Erythroblast (primary cell): ENCODE measurements at places on chromosomes 13 and 19.
A peak's percentile ranks its signal among the peaks of the same experiment; 100 is the strongest.

DNA sequence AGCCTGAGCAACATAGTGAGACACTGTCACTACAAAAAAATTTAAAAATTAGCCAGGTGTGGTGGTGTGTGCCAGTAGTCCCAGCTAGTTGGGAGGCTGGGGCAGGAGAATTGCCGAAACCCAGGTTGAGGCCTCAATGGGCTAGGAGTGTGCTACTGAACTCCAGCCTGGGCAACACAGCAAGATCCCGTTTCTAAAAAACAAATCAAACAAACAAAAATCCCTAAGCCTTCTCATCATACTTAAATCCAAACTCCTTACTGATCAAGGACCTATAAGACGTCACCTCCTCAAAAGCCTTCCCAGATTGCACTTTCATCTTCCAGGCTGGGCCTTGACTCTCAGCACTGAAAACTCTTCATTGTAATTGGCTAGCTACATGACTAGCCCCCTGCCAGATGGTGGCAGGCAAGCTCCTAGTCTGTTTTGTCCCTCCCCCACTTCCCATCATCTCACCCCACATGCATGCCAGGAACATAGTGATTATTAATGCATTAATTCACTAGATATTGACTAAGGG, 17.5 kb upstream of the NANOS3 start:
- no peak for DNase-seq

DNA sequence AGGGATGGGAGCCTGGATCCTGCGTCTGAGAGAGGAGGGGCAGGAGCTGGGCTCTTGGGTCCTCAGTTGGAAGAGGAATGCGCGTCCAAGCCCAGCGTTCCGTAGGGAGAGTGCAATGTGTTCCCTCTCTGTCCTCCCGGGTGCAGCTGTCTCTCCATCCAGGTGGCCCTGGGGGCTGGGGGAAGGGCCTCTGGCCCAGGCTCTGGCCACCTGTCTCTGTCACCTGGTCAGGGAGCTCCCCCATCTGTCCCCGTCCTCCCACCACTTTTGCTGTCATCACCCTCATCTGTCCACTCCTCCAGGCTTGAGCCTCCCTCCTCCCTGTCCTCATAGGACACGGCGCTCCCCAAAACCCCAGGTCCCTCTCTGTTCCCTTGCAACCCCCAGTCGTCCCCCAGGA, 3.7 kb upstream of the SBK2 start:
- no peak for DNase-seq

- no peak for DNase-seq
Observed at GRCh38 chr19:19226663-19227062, 14.9 kb downstream of the NCAN start.

DNA sequence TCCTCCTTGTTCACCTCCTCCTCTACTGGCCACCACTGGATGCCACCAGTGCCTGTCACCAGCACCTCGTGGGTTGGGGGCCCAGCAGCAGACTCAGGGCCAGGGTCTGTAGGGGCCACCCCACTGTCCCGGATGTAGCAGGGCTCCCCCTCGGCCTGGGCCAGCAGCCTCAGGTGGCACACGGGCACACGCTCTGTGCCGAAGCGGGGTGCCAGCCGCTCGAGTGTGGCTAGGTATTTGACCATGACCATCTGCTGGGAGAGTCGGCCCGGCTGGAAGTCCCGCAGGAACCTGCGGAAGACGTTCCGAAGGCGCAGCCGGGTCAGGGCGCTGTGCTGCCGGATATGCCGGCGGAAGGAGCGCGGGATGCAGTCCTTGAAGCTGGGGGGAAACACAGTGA, 14.9 kb downstream of the TYK2 start:
- no peak for DNase-seq

GRCh38 chr13:30253830-30254229, 53.5 kb downstream of the KATNAL1 start:
- DNase-seq = no peak

DNA sequence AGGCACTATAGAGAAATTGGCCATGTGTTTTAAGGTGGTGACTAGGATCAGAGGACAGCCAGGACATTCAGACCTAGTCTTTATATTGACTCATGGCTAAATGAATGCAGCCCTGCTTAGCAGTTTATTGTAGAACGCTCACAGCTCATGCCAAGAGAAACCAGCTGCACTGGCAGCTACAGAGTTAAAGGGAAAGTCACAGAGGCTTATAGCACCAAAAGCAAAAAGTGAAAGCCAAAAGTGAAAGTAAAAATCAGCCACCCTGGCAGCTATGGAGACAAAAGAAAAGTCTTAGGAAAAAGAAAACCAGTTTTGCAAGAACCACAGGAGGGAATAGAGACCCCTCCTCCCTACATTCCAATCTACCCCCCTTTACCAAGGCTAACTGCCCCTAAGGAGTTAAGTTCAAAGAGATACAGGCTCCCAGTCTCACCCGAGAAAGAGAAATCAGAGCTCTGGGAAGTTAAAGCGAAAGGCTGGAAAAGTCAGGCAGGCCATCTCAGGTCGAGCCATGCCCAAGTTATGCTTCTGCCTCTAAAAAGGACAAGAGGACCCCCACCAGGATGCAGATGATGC, 99.0 kb downstream of the ZNF429 start:
- peak; percentile 3 for DNase-seq

DNA sequence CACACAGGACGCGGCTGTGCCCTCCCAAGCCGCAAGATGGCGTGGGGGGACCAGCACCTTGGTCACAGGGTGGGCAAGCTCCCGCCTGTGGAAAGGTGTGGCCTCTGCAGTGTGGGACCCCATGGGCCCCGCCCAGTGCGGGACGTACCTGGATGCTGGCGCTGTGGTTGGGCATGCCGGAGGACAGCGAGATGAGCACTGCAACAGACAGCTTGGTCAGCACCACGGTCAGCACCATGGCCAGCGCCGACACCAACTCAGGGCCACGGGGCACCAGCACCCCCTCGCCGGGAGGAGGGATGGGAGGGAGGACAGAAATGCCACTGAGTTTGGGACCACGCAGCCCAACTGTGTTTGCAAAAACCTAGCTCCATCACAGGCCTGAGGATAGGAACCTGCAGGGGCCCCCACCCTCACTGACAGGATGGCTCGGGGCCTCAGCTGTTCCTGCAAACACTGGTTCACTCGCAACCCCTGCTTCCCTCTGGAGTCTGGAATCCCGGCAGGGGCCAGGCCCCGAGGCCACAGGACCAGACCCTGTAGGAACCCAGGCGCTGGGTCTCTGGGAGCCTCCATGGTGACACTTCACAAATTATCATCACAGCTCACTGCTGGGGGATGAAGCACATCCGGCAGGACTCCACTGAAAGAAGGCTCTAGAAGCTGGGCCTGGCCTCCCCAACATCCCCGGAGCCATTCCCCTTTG, 27.1 kb downstream of the IZUMO4 start:
- no peak for DNase-seq

DNA sequence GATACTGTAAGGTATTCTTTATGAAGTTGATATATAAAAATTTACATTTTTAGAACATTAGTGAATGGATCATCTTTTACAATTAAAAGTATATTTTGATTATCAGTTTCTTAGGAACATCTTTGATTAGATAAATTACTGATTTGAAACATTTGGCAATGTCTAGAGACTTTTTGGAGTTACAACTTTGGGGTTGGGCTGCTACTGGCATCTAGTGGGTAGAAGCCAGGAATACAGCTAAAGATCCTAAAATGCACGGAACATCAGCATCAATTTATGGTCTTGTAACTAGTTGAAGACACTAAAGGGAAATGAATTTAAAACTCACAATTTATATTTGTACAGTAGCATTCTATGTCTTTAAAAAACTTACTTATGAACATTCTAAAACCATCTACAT, 19.9 kb downstream of the POMP start:
- no peak for DNase-seq

- no peak for DNase-seq
Observed at GRCh38 chr19:45404557-45405434, at the start of gene PPP1R13L. Gene PPP1R13L, minus strand, starts transcription at chr19:45405069. Its CDS starts 6,751 bp downstream, at chr19:45398318.

- DNase-seq = no peak
Observed at GRCh38 chr19:19650331-19650730, 6.9 kb upstream of the GMIP start.

DNA sequence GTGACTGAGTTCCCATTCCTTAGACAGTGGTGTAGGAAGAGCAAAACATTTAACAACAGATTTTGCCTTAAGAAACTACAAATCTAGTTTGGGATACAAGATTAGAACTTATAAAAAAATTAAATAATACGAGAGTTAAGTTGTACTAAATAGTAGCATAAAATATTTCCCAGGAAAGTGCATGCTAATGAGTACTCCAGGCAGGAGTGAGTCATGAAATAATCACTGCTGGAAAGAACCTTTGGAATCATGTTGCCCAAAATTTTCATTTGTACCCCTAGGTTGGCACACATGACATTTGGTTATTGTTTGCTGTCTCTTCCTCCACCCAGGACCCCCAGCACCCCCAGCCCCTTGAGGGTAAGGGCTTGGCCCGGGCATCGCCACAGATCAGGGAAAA, 26.3 kb upstream of the KL start:
- DNase-seq = no peak

- DNase-seq = no peak
Observed at GRCh38 chr19:38267761-38268483, 3.5 kb downstream of the SPINT2 start.

DNA sequence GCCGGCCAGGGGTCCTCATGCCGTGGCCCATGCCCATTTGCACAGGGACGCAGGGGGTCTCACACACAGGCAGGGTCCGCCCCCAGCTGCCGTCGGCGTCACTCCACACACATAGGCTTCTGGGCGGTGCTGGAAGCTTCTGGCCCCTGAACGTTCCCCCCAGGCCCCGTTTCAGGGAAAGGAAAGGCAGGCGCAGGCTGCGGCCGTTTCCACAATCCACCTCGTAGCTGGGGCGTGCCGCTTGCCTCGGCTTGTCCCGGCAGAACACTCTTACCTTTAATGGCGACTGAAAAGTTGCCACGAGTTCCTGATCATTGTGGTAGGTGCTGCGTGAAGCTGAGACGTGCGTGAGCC, 53.4 kb downstream of the MCF2L start:
- DNase-seq = no peak

DNA sequence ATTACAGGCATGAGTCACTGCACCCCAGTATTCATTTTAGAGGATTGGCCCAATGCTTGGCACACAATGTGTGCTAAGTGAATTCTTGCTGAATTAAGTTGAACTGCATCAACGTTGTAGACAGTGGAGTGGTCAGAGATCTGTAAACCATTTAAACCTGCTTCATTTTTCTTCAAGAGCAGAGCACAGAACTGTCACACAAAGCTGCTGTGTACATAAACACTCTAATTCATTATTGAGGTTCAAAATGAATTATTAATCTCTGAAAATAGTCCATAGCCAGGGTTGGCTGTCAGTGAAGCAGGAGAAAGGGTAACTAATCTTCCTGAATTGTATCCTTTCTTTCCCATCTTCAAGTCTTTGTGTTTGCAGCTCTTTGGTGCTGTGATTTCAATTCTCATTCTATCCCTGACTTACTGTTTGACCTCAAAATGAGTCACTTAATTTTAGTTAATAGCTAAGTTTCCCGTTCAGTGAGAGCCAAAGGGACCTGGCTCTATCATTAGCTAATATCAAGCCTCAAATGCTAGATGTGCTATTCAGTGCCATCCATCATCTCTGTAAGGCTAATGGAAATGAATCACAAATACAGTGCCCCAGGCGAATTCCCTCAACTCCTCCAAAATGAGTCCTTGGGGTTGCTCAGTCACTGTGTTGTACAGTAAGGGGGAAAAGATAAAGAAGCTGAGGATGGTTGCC, 77.0 kb upstream of the TSC22D1 start:
- DNase-seq = no peak

DNA sequence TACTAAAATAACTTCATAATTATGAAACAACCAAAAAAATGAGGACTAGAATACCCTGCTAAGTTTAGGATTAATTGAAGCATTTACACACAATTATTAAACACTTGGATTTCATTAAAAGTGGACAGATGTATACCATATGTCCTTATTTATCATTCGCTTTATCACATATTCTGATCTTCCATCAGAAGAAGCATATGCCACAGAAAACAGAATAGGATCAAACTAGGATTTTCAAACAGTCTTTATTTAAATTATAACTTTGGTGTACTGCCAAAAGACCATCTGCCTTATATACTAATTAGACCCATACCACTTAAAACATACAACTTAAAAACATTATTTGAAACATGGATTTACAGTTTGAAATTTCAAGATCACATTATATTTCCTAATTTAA, 727.1 kb upstream of the KLHL1 start:
- no peak for DNase-seq

DNA sequence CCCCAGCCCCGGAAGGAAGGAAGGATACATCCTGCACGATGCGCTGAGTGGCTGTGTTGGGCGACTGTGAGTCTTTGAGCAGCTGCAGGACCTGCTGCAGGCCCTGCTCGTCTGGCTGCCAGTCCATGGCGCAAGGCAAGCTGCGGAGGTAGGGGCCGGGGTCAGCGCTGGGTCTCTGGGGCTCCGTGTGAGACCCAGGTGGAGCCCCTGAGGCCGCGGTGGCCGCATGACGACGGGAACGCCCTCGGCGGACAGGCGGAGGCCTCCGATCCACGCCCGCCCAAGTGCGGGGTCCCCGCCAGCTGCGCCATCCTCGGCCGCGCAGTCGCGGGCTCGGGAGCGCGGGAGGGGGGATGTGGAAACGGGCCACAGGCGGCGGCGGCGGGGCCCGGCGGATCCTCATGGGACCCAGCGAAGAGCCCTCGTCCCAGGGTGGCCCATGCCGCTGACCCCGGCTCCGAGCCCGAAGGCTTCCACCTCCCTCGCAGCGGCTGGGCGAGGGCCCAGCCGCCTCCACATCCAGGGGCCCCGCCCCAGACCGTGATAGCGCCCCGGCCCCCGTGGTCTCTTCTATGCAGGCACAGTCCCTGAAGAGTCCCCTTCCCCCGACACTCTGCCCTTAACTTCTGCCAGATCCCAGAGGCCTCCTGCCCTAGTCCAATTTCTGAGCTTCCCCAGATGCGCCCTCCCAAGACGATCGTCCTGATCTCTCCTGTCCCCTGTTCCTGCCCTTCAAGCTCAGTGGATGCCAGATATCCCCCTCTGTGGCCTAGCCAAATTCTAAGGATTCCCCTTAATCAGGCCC, 2.7 kb downstream of the TNPO2 start:
- DNase-seq = peak; percentile 60

DNA sequence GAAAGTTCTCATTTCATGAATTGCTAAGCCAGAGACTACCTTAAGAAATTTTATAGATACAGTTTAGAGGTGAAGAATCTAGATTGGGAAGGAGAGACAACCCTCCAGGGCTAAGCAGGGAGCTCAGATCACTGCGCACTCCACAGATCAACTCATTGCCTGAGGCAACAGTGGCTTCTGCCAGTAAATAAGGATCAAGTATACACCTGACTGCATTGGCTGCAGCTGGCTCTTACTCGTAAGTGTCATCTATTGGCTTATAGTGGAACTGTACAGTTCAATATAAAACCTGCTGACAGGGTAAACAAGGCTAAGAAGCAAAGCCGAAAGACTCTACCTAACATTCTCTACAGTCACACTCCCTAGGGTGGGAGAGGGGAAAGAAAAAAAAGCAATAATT, 18.0 kb upstream of the C1QTNF9B start:
- DNase-seq = no peak

- no peak for DNase-seq
Observed at GRCh38 chr19:41050426-41050825, 37.8 kb upstream of the CYP2A13 start.

GRCh38 chr19:41445575-41445974, 2.6 kb downstream of the ERICH4 start:
- DNase-seq = no peak
